ENCODE measurements at places on chromosomes 3 and 15.

- no peak for DNase-seq
Observed at GRCh38 chr3:37443363-37444035, 269.1 kb upstream of the LRRFIP2 start.

DNA sequence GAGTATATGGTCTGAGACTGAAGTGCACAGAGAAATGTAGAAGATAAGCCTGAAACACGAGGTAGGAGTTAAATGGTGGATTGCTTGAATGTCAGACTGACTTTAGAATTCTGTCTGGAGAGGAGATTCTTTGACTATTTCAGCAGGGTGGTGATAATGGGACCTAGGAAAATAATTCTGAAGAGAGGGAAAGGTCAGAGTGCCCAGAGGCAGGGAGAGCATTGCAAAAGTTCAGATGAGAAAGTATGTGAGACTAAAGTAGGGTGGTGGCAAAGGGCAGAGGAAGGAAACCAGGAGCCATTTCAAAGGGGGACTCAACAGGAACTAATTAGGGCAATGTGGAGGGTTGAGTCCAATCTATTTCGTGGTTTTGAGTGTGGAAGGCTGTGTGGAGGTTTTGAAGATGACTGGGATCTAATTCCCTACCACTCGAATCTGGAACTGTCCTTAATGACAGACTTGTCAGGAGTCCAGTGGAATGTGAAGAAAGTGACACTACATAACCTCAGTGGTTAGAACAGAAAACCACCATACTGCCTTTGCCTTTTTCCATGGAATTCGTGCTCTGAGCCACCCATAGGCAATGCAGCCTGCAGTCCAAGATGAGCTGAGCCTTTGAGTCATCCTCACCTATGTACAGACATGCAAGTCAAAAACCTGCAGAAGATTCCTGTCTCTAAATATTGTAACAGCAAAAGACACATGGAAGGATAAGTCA, 16.1 kb downstream of the CPOX start:
- DNase-seq: no peak

- no peak for DNase-seq
Observed at GRCh38 chr15:67089217-67090193, 24.1 kb downstream of the SMAD3 start.

DNA sequence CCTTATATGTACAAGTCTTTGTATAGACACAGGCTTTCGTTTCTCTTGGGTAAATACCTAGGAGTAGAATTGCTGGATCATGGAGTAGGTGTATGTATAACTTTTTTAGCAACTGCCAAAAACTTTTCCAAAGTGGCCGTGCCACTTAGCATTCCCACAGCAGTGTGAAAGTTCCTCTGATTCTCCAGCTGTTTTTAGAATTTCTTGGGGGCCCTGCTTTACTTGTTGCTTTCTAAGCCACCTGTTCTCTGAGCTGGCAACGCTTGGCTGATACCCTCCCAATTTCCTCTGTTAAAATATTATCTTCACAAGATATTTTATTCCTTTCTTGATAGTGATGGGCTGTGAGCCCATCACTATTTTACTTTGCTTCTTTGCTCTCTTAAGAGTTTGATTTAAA, 19.2 kb downstream of the LIMD1 start:
- no peak for DNase-seq

DNA sequence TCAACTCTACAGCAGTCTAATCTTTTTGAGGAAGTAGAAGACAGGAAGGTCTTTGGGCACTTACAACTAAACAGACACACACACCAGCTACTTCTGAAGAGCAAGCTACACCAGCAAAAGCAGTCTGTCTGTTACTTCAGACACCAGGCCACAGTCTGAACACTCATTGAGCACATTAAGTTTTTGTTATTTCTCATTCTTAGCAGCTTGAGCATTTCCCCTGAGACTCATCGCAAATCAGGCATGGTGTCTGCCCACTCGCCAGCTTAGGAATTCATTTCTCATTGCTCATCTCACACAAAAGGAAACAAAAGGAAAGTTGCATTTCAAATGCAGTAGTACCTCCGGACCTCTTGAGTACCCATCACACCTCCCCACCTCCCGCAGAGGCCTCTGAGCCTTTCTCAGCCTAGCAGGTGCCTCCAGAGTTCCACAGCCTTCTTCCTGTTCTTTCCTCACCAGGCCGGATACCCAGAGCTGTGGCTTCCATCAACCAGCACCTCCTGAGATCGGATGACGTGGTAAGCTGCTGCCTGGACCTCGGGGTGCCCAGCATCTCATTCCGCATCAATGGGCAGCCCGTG, 302.0 kb downstream of the RYR3 start:
- DNase-seq: no peak

DNA sequence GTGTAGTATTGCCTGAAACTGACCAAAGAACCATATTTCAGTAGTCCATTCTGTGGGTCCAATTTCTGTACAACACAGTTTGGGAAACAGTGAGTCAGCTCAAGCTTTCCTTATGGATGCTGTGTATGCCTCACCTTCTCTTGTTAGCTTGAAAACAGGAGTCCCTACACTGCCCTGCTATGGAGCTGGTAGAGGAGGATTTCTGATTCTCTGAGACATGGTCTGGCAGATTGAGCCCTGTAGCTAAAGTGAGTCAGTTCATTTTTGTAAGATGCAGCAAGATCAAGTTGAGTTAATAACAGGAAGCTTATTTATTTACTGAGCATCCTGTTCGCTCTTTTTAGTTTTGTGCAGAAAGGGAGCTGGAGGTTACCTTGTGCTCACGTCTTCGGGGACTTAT, 424.1 kb upstream of the RBMS3 start:
- no peak for DNase-seq

DNA sequence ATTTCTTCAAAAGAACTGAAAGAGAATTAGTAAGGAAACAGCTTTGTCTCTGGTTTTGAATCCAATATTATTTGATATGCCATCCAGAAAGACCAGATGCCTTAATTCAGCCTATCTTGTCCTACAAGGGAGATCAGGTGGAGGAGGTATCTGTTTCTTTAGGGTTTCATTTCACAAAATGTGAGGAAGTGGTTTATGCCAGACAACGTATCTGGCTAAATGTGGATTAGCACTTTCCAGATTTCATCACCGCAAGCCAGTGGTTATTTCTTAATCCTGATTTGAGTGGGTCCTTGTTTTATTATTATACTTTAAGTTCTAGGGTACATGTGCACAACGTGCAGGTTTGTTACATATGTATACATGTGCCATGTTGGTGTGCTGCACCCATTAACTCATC, 271.1 kb downstream of the EBLN2 start:
- DNase-seq: no peak

DNA sequence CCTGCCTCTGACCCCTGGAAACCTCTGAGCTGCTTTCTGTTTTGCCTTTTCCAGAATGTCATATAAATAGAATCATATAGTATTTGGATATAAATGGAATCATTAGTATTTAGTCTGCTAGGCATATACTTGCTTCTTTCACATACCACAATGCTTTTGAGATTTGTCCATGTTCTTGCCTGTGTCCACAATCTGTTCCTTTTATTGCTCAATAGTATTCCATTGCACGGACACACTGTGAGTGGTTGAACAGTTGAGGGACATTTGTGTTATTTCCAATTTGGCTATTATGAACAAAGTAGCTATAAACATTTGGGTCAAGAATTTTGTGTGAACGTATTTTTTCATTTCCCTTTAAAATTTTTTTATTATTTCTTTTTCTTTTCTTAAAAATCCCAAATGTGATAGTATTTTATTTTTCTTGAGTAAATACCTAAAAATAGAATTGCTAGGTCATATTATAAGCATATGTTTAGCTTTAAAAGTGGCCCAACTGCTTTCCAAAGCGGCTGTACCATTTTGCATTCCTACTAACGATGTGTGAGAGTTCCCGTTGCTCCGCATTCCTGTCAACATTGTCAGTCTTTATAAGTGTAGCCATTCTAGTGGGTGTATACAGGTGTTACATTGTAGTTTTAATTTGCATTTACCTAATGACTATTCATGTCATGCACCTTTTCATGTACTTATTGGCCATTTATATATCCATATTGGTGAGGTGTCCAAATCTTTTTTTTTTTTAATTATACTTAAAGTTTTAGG, 26.5 kb downstream of the WDR53 start:
- no peak for DNase-seq

- DNase-seq: no peak
Observed at GRCh38 chr3:171133337-171133736, 106.8 kb upstream of the SLC2A2 start.

GRCh38 chr15:60090747-60091146, 86.6 kb downstream of the FOXB1 start:
- DNase-seq: no peak

- no peak for DNase-seq
Observed at GRCh38 chr3:104951426-104951825, 415.3 kb upstream of the ALCAM start.

DNA sequence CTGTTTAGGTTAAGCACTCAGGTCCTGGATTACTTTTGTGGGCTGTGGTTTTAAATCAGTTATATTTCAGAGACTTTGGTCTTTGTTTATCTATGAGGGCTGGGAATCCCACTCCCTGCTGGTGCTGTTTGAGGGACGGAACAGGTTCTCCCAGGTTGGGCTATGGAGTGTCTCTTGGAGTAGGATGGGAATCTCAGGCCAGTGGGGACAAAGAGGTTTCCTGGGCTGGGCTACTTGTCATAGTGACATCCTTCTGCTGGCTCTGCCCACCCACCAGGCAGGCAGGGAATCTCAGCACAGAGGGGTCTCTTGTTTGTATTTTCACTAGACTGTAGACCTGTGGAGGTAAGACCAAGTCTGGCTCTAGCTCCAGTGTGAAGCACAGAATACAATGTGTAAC, 47.2 kb upstream of the UBE3A start:
- no peak for DNase-seq

DNA sequence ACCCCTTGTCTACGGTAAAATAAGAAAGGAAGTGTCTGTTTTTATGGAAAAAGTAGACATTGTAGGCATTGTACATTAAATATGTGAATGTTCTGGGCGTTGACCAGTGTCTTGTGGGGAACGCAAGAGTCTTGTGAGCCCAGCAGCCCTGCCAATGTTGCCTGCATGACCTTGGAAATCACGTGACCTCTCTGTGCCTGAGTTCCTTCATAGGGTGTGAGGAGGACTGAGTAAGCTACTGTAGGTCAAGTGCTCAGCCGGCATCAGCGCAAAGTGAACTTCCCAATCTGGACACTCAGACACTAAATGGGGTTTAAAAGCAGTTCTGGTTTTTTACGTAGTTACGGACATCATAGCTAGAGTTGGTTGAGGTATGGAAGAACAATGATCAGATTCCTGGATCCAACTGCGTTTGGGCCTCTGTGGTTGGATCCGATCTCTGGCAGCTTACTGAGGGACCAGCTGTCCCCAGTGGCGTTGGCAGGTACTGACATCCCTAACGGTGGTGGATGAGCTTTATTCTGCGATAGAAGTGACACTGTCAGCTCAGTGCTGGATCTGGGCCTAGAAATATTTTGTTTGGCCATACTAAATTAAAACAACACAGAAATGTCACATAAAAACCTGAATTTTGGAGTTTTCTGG, 63.8 kb downstream of the SPSB4 start:
- DNase-seq: no peak

DNA sequence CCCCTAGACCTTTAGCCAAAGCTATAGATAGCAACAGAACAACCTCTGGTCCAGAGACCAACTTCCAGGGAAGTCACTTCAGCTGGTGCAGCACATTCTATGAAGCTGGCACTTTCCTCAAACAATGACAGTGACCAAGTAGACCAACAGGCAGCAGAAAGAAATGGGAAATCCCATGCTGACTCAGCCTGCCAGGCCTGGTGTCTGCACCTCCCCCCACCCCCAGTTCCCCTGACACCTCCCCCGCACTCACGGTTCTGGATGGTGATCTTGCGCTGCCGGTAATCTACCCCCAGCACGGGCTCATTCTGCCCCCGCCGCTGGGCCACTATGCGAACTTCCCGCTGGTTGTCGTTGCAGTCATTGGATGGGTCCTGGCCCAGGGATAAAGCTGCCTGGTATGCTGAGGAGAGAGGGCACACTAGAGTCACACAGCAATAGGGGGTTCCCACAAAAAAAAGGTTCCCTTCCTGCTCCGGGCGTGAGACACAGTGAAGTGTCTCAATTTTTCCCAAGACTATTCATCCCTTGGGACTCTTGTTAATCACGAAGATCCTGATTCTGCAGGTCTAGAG, 17.0 kb downstream of the ILDR1 start:
- no peak for DNase-seq

DNA sequence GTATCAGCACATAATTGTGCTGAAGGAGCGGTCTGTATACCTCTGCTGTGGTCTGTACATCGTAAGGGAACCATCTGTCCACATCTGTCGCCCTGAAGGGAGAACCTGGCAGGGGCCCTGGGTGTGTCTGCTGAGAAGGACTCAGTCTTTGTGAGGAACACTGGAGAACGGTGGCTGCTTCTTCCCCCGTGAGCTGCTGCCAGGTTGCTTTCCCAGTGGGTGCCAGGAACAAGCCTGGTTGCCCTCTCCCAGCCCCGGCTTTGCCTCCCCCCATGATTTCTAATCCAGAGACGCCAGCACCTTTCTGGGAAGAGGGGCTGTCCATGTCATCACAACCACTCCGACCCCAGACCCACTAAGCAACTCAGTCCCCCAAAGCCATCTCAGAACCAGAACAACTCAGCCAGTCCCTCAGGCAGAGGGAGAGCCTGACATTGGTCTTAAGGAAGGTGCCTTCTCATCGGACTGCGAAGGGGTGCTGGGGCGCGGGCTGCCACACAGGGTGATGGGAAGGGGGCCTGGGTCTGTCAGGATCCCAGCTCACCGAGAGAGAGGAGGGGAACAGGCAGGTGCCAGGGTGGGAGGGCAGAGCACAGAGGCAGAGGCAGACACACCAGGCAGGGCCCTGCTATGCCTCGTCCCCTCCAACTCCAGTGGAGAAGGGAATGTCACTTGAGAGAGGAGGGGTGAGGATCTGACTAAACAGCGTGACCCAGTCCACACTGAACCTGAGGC, 8.5 kb downstream of the TNK2 start:
- no peak for DNase-seq

DNA sequence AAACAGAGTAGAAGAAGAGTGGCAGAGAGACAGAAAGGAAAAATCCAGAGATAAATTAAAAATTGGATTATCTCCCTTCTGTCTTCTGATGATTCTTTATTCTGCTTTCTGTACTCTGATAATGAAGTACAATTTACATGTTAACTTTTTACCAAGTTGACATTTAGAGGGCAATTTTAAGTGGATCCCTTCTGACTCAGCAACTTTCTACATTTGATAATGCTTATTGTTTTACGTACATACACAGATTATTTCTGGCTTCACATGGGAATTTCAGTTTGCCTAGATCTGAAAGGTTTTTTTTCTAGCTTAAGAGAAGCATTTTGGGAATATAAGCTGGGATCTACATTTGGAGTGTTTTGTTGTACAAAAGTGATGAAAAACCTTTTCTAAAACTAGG, 491.3 kb downstream of the OTOL1 start:
- DNase-seq: no peak

GRCh38 chr3:24043168-24043567, 98.1 kb downstream of the NR1D2 start:
- DNase-seq: peak; percentile 75

GRCh38 chr3:156818273-156818651, 7.9 kb upstream of the LEKR1 start:
- no peak for DNase-seq

- no peak for DNase-seq
Observed at GRCh38 chr15:78419367-78419766, 18.6 kb upstream of the IREB2 start.
